ENCODE measurements at places on chromosomes 6 and 20. TPM values are rescaled to one million over a fixed set of nuclear protein-coding genes. Genes with fewer than 3 reads are reported as not detected.

The SPTLC3 gene
- 4.2 TPM for total RNA-seq

The ZNF311 gene
- total RNA-seq: 1.6 TPM

The HDAC2 gene
- 104 TPM for total RNA-seq

The SAMD5 gene
- total RNA-seq: 0.87 TPM

The EEF1E1 gene
- total RNA-seq: 124 TPM

The C20orf141 gene
- total RNA-seq: not detected

The MUCL3 gene
- total RNA-seq: 0.17 TPM

The EFCAB8 gene
- total RNA-seq: not detected

The PPP1R3D gene
- 7.8 TPM for total RNA-seq

The ENPP3 gene
- 0.65 TPM for total RNA-seq

The OTOR gene
- total RNA-seq: not detected

The ADGRF5 gene
- total RNA-seq: 0.70 TPM

The OR2B6 gene
- not detected for total RNA-seq

The PTGIS gene
- 7.1 TPM for total RNA-seq

The MTRF1L gene
- 30.5 TPM for total RNA-seq

The BNIP5 gene
- total RNA-seq: not detected

The RAET1G gene
- total RNA-seq: not detected

The MICB gene
- 17.5 TPM for total RNA-seq

The C6orf118 gene
- not detected for total RNA-seq

The PDYN gene
- total RNA-seq: not detected

The GMPR gene
- 3.6 TPM for total RNA-seq

The TAP2 gene
- total RNA-seq: 14.4 TPM

The NKX2-2 gene
- not detected for total RNA-seq
